H9 (cell line): ENCODE measurements at places on chromosomes 6 and 20. TPM values are rescaled to one million over a fixed set of nuclear protein-coding genes. Genes with fewer than 3 reads are reported as not detected.

The MEI4 gene
- 0.26 and 0.55 TPM in 2 replicates for total RNA-seq

The PRDM1 gene
- 2.3 and 2.9 TPM in 2 replicates for total RNA-seq

The CDK19 gene
- 6.6 and 7.0 TPM in 2 replicates for total RNA-seq

The SLC22A1 gene
- total RNA-seq, result 0.39 and 0.50 TPM in 2 replicates

The MUCL3 gene
- 0.15 and 0.20 TPM in 2 replicates for total RNA-seq

The ARFGEF3 gene
- 12.5 and 13.7 TPM in 2 replicates for total RNA-seq

The CDH4 gene
- 3.0 and 3.2 TPM in 2 replicates for total RNA-seq
